ENCODE measurements at places on chromosomes 2 and 18. TPM values are rescaled to one million over a fixed set of nuclear protein-coding genes. Genes with fewer than 3 reads are reported as not detected.

DNA sequence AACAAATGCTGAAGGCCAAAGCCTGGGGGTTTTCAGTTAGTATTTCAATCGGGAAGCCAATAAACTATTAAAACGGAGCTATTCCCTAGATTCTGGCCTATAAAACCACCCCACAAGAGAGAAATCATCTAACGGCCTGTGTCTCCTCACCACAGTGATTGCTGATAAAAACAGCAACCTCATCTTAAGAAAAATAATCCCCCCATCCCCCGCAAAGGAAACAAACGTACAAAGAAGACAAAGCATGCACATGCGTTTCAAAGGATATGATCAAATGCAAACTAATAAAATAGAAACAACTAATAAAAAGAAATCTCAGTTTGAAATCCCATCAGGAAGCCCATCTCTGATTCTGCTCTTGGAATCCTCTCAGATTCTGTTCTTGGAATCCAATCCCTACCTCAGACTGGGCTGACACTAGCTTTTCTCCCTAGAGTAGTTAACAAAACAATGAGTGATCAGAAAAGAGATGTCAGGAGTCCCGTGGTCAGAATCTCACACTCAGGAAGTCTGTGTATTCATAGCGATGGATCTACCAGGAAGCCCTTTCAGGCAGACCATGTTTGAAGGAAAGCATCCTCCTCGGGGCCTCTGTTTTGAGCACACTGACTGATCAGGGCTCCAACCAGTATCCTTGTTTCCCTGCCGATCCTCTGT lies 150.7 kb downstream of the THADA start:
- DNase-seq = no peak

MATN3 gene
- total RNA-seq = 8.2 TPM

GRCh38 chr2:126804347-126804746 lies 94.3 kb upstream of the TEX51 start:
- DNase-seq = no peak

DNA sequence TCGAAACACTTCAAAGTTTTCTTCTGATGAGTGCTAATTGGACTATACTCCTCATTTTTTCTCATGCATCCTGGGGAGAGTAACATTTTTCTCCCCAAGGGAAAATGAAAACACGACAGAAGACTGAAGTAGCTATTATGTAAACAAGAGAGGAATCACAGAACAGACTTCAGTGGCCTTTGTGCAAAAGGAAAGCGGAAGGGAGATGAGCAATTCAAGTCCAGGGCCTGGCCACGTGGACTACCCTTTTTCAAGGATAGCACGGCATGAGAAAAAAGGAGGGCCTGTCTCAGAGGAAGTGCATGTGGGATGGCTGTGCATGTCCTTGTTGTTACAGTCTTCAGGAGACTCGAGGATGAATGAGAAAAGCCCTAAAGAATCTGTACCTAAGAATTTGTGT lies 43.8 kb upstream of the KCNE4 start:
- DNase-seq = peak; percentile 58

TNFRSF11A gene
- total RNA-seq = 0.06 TPM

DNA sequence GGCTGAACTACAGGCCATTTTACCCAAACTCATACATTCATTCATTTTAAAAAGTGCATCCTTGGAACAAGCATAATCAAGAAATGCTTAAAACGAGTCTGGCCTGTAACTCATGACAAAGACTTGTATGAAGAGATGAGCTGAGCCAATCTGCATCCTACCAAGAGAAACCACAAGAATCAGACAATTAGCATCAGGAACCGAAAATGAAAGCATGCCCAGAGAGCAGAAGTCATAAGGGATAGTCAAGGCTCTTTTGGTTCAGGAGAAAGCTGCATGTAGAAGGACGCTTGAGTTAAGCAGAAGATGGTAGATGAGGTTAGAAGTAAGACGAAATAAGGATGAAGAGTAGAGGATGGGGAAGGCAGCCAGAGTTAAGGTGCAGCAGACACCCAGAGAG lies 137.0 kb upstream of the CTNNA2 start:
- no peak for DNase-seq

DNA sequence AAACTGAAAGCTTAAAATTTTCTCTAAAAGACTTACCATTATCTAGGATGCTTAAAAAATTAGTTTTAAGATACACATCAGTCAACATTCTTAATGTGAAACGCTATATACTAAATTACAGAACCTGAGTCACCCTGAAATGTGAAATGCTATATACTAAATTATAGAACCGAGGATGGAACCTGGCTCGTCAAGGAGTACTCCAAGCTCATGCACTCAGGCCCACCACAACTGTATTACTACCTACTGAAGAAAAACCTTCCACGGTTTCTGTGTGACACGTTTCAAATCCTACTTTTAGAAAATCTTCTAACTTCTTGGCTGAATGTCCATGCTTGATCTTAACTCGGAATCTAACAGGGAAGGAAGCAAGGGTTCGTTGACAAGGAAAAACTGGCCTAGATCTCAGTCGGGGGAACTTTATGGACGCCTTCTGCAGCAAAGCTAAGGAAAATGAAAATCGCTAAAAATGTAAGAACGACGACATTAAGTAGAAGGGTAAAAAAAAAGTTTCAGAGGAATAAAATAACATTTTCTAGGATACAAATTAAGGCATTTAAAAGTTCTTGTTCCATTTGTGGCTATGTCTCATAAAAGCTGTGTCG lies 1.4 kb downstream of the PRKD3 start:
- DNase-seq = no peak

VWC2L gene
- not detected for total RNA-seq

ANKRD62 gene
- not detected for total RNA-seq

GRCh38 chr2:236512902-236513435 lies 56.7 kb upstream of the ACKR3 start:
- DNase-seq = peak; percentile 22

DNA sequence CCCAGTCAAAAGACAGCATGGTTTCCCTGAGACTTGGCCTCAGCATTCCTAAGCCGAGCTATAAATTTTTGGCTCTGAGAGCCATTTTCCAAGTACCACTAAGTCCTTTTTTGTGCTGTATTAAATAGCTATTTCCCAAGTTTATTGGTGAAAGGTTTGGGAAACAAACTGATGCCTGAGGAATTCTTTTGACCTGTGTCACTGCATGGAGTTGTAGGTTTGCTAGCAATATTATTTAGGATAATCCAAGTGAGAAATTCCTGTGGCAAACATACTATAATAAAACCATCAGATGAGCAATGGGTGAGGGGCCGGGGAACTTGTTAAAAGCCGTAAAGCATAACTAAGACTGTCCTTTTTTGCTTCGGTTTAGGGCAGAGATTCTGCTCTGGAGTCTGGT lies 28.4 kb downstream of the ARHGAP28 start:
- DNase-seq = peak; percentile 66

DNA sequence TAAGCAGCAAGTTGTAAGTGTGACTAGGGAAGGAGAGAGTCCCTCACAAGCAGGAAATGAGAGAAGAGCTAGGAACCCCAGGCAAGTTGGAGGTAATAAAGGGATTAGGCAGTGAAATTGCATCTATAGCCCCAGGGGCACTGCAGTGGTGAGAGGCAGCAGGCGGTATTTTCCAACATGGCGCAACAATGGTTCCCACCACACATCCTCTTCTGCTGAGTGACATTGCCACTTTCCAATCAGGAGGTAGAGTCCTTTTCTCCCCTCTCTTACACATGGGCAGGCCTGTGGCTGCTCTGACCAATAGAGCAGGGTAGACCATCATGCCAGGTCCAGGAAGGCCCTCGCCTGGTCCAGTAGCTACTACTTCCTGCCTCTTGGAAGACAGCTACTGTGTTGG lies 86.6 kb downstream of the DNER start:
- peak; percentile 6 for DNase-seq

DNA sequence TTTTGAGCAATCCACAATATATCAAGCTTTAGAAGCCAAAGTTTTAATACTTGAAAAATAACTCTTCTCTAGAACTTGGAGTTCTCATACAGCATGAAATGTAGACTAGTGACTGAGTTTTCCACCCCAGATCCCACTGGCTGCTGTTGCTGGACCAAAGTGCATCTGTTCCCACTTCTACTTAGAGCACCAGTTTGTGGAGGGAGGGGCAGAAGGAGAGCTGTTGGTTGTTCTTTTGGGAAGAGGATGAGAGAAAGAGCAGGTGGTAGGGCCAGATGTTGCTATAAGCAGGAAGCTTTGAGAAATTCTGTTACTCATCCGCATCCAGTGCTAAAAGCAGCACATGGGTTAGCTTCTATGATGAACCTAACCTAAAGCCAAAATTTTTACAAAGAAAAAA lies 59.0 kb downstream of the MBD2 start:
- peak; percentile 74 for DNase-seq

DNA sequence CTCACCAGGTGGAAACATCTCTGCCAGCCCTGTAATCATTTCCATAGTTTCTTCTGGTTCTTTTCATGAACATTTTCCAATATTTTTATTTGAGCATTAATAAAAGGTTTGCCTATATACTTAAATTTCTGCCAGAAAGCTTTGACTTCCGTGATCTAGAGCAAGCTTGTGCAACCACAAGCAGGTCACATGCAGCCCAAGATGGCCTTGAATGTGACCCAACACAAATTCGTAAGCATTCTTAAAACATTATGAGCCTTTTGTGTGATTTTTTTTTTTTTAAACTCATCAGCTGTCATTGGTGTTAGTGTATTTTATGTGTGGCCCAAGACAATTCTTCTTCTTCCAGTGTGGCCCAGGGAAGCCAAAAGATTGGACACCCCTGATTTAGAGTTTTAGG lies 51.6 kb downstream of the NEDD4L start:
- DNase-seq = no peak

DNA sequence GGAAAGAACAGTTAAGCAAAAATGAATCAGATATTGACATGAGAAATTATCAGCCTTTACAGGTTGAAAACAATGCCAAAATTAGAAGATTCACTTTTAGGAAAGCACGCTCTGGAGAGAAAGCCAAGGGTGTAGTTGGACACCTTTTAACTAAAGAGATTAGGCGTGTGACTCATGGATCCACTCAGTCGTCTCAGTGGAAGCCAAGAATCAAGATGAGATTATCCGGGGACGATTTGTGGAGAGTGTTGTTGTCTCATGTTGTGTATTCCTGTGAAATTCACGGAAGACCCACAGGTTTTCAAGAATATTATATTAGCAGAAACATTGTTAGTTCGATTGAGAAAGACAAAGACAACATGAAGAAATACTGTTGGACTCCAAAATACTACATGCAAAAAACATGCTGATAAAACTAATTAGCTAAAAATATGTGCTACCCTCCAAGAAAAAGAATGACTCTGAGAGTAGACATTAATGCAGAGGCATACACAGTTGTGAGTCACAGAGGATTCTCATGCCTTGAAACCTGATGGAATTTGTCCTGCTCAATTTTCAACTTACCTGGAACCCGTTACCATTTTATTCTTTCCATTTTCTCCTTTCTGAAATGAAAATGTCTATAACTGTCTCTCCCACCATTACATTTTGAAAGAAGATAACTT lies 192.1 kb upstream of the RND3 start:
- DNase-seq = no peak

DNA sequence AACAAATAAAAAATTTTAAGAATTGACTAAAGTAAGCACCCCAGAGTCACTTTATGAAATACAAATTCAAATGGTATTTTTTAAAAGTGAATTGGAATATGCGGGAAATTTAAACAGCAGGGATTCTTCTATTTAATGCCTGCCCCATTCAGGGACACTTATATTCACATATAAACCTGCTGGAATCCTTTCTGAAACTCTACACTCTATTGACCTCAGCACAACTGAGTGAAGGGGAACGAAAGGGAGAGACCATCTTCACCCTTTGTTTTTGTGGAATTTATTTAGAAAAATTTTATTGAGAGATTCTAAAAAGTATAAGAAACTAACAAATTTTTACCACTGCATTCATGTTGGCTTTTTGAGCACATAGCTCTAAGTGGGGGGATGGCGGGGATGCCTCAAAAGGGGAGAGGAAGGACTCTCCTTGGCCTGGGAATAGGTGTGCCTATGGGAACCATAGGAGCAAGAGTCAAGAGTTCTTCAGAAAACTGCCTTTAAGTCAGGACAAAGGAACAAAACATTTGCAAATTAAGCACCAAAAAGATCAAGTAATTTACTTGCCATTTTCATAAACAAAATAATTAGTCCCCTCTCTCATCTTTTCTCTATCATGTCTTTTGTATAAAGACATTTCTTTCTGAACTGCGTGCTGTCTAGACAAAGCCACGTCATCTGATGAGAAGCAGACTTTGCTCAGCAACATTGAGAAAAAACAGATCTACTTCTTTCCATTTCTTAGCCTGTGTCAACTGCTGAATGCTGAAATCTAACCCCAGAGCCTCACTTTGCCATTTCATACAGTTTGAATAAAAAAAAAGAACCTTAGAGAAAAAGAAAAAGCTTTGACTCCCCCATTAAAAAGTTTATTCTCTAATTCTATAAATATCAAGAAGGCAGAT lies 21.6 kb upstream of the FLACC1 start:
- no peak for DNase-seq

DNA sequence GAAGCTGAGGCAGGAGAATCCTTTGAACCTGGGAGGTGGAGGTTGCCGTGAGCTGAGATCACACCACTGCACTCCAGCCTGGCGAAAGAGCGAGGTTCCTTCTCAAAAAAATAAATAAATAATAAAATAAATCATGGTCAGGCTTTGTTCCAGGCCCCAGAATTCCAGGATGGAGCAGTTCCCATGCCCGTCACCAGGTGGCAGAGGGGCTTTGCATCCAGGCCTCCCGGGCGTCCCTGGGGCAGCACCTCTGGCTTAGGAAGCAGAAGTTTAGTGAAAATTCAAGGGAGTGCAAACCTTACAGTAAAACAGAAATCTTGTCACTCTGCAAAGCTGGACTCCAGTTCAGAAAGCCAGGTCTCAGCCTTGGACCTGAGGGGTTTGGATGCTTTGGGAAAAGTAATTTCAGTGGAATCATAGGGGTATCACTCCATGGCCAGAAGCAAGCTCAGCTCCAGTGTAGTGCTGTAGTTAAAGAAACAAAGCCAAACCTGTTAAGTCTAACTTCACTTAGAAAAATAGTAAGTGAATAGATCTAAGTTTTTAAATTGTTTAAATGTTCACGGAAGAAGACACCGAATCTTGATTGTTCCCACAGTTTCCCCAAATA lies 512.7 kb downstream of the CMPK2 start:
- peak; percentile 15 for DNase-seq

FN1 gene
- total RNA-seq = 3,000 TPM

FSHR gene
- not detected for total RNA-seq

DNA sequence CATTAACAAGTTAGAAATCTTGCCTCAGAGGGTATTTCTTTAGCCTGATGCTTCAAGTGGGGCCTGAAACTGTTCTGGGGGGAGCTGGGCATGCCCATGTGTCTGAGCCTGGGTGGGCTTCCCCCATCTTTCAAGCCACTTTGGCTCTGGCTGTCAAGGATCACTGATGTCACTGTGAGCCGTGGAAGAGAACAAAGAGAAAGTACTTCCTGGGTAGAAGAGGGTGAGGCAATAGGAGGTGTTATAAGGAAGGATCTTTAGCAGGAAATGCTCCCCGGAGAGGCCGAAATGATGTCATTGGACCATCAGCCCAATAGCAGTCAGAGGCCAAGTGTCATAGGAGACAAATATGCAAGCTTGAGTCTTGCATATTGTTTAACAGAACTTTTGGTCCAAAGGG lies 228.4 kb upstream of the MEX3C start:
- DNase-seq = no peak

GRCh38 chr2:212991120-212991519 lies 160.3 kb downstream of the IKZF2 start:
- no peak for DNase-seq

- peak; percentile 4 for DNase-seq
Observed at GRCh38 chr2:158291544-158292180, 164.9 kb downstream of the CCDC148 start.
